Hepatocyte (in vitro differentiated cells): ENCODE measurements at places on chromosomes 2 and 18. TPM values are rescaled to one million over a fixed set of nuclear protein-coding genes. Genes with fewer than 3 reads are reported as not detected.

DNA sequence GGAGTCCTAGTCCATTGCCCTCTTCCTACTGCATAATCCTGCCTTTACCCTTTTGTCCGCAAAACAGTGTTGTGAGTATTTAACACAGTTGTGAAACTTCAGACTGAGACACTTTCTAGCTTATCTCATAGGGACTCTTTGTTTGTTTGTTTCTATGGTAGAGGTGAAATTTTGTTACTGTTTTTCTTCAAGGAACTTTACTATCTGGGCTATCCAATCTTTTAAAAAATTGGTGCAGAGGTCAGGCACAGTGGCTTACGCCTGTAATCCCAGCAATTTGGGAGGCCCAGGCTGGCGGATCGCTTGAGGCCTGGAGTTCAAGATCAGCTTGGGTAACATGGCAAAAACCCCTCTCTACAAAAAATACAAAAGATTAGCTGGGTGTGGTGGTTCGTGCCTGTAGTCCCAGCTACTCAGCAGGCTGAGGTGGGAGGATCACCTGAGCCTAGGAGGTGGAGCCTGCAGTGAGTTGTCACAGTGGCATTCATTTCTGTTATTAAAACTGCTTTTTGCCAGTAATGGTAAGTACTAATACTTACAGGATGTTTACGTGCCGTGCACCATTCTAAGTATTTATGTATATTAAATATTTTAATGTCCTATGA, 18.8 kb downstream of the GMCL1 start:
- H3K36me3 ChIP-seq = no peaks in the 10 kb centered on the region
- H3K27me3 ChIP-seq = no peaks in the 10 kb centered on the region
- no peak for DNase-seq
- no peak overlapping the region for H3K4me3 ChIP-seq
- H3K27ac ChIP-seq = peak overlapping the region; percentile 49

ANKRD30BL gene
- total RNA-seq = not detected in 2 replicates

LRATD1 gene
- 35.1 and 42.1 TPM in 2 replicates for total RNA-seq

- no peaks in the 10 kb centered on the region for H3K4me1 ChIP-seq
- H3K27me3 ChIP-seq = no peaks in the 10 kb centered on the region
- no peak overlapping the region for H3K4me3 ChIP-seq
These were observed 2.4 kb downstream of the GPR17 start for GRCh38 chr2:127648321-127648720.

BUB1 gene
- total RNA-seq = 9.4 and 12.4 TPM in 2 replicates

TCF23 gene
- not detected in 2 replicates for total RNA-seq

GRCh38 chr18:3748086-3748485, 298.1 kb downstream of the TGIF1 start:
- H3K4me3 ChIP-seq = no peak overlapping the region
- no peaks in the 10 kb centered on the region for H3K4me1 ChIP-seq
- no peaks in the 10 kb centered on the region for H3K27me3 ChIP-seq

DNA sequence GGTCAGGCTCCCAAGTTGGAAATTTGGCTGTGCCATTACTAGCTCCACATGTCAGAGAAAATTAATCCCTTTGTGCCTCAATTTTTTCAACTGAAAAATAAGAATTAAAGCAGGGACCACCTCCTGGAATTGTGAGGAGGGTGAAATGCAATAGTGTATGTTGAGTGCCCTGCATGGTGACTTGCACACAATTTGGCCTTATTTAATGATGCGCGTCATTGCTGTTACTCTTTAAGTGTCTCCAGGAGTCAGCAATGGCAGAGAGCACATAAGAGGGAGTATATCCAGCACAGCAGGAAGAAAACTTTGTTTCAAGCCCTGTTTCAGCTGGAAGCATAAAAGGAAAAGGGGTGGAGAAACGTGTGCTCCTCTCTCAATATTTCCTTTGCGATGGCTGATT, 215.8 kb downstream of the ALK start:
- no peak overlapping the region for H3K27ac ChIP-seq
- no peaks in the 10 kb centered on the region for H3K36me3 ChIP-seq
- no peaks in the 10 kb centered on the region for H3K4me1 ChIP-seq
- H3K27me3 ChIP-seq = no peaks in the 10 kb centered on the region

DNA sequence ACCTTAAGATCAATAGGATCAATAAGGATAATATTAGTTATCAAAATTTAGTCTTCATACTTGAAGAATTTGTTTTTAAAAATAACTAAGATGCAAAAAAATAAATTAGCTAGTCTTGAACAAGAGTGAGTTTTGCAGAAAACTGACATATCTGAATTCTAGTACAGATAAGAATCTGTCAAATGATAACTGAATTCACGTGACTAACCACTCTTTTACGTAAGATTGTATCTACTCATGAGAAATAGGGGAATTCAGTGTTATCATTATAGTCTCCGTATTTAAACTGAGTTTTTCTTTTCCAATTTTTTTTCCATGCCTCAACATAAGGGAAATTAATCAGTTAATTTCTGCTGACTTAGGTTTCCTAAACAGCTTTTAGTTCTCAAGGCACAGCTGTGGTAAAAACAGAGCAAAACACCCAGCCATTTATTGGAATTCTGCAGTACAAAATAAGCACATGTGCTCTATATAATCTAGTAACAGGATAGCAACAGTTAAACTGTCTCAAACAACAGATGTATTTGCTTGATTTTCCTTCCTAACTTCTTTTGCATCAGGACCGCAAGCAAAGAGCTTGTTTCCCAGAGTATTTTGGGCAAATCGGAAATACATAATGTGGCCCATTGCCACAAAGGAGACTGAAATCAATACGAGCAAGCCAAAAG, 19.1 kb downstream of the SLC40A1 start:
- no peak for DNase-seq
- H3K36me3 ChIP-seq = no peaks in the 10 kb centered on the region
- peaks cover 45% of the 10 kb centered on the region for H3K4me1 ChIP-seq

GRCh38 chr18:12057419-12058039, 36.1 kb upstream of the ANKRD62 start:
- no peak overlapping the region for H3K27ac ChIP-seq
- no peak overlapping the region for H3K4me3 ChIP-seq
- no peaks in the 10 kb centered on the region for H3K4me1 ChIP-seq

DNA sequence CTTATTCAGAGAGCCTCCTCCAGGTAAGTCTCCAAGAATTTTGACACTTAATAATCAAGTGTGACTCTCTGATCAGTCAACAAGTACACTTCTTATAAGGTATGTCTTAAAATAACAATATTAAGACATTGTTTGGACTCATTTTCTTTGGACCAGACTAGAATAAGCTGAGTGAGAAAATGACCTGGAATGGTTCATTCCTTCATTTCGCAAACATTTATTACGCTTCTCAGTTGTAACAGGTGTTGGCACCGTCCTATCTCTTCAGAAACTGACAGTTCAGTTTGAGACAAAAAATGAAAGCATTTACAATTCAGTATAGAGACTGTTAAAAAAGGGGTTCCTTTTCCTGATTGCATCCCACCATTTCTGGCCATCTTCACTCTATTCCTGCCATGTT, 46.6 kb downstream of the TSPYL6 start:
- no peaks in the 10 kb centered on the region for H3K27me3 ChIP-seq
- no peak overlapping the region for H3K27ac ChIP-seq
- no peak overlapping the region for H3K4me3 ChIP-seq
- no peaks in the 10 kb centered on the region for H3K4me1 ChIP-seq

SKOR2 gene
- not detected in 2 replicates for total RNA-seq

DNAJC5G gene
- total RNA-seq = not detected in 2 replicates

GRCh38 chr2:53600815-53601214, 166.8 kb upstream of the CHAC2 start:
- no peak overlapping the region for H3K27ac ChIP-seq
- DNase-seq = no peak
- H3K36me3 ChIP-seq = no peaks in the 10 kb centered on the region
- no peaks in the 10 kb centered on the region for H3K27me3 ChIP-seq
- H3K4me1 ChIP-seq = no peaks in the 10 kb centered on the region

PLGLB1 gene
- total RNA-seq = 4.4 and 6.6 TPM in 2 replicates

GRCh38 chr2:78355967-78356366, 669.5 kb upstream of the REG3G start:
- DNase-seq = peak; percentile 7
- H3K27me3 ChIP-seq = no peaks in the 10 kb centered on the region
- no peak overlapping the region for H3K27ac ChIP-seq
- no peaks in the 10 kb centered on the region for H3K4me1 ChIP-seq

DNA sequence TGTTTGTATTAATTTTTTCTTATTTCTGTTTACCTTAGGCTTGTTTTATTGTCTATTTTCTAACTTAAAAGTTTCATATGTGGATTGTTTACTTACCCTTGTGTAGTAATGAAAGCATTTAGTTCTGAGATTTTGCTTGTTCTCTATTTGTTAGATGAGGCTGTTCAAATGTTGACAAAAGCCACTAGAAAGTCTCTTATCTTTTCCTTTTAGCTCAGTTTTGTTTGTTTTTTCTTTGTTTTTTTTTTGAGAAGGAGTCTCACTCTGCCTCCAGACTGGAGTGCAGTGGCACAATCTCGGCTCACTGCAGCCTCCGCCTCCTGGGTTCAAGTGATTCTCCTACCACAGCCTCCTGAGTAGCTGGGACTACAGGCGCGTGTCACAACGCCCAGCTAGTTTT, 30.9 kb downstream of the USP14 start:
- no peak overlapping the region for H3K27ac ChIP-seq
- no peaks in the 10 kb centered on the region for H3K4me1 ChIP-seq
- H3K36me3 ChIP-seq = no peaks in the 10 kb centered on the region

MCEE gene
- 17.5 and 22.3 TPM in 2 replicates for total RNA-seq

DNA sequence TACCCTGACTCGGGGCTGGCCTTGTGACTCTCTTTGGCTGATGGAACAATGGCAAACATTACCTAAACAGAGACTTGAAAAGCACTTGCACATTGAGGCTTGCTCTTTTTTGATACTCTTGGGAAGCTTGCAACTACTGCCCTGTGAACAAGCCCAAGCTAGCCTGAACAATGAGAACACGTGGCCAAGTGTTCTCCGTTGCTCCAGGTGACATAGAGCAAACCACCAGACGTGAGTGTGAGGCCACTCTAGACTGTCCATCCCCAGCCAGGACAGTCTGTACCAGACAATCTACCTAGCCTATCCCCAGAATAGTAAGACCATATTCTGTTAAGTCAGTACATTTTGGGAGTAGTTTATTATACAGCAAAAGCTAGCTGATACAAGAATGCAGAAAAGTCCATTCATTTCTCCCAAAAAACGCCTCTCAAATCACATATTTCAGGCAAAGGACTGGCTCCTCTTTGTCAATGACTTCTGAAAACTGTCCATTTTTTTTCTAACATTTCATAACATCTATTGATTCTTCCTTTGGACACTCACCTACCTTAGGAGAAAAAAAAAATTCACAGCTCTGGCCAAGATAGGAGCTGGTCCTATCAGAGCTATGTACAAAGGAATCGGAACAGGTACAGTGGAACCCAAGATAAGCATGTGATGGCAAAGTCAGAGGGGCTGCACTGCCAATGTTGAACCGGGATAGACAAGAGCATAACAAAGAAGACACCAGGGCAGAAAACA, 142.1 kb upstream of the PKDCC start:
- no peaks in the 10 kb centered on the region for H3K27me3 ChIP-seq
- no peak overlapping the region for H3K27ac ChIP-seq
- peaks cover 20% of the 10 kb centered on the region for H3K4me1 ChIP-seq
